Stimulated activated CD4-positive, alpha-beta T cell treated with anti-CD3 and anti-CD28 coated beads, TNF-alpha, amount 100 ng/mL, for 24 hours (primary cell): ENCODE measurements at places on chromosomes 6 and 20.

DNA sequence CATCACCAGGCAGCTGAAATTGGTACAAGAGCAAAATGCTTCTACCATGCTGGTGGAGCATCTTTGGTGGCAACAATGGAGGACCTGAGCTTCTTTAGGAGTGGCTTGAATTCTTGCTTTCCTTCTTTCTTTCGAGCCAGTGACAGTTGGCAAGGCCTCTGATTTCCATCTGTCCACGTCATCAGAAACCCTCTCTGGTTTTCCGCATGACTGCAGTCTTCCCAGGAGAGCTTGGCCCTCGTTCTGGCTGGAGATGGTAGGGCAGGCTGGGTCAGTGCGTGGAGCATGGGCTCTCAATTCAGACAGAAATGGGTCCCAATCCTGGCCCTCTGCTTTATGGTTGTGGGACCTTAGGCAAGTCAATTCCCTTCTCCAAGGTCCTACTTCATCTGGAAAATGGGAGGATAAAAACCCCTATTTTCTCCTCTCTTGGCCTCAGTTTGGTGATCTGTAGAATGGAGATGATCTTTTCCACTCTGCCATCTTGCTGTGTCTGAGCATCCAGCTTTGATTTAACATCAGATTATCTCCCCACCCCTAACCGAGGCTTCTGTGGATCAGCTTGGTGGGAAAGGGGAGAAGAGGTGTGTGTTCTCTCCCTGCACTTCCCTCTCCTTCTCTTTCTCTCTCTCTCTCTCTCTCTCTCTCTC is 3.6 kb upstream of the BPIFB1 start:
- no peak for DNase-seq

DNA sequence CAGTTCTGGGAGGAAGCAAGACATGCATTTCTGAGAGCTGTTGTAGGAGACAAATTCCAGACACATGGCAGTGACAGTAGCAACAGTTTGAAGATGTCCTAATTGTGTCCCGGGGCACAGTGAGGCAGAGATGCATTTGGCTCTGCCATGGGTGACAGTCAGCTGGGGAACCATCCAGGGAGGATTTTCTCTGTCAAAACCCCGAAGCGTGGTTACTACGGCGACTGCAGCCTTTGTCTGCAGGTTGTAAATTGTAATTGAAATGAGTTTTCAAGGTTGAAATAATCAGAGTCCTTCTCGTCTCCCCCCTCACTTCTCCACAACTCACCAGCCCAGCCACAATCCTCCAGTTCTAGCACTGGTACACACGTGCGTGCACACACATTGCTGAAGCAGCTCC is 100.1 kb downstream of the GRM4 start:
- no peak for DNase-seq

DNA sequence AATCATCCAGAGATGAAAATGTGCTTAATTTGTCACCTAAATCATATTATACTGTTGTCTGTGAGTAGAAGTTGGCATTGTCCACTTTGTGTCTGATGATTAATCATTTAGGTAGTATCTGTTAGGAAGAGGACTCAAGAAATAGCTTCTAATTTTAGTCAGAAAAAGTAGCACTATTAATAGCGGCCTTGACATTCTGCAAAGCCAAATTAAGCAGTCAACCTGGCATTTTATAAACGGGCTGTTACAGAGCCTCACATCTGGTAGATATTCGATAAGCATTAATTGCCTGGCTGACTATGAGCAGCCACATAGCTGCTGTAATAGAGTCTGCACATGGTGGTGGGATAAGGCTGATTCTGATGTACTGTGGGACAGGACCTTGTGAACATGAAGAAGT is 99.5 kb downstream of the KLHL32 start:
- DNase-seq: no peak

DNA sequence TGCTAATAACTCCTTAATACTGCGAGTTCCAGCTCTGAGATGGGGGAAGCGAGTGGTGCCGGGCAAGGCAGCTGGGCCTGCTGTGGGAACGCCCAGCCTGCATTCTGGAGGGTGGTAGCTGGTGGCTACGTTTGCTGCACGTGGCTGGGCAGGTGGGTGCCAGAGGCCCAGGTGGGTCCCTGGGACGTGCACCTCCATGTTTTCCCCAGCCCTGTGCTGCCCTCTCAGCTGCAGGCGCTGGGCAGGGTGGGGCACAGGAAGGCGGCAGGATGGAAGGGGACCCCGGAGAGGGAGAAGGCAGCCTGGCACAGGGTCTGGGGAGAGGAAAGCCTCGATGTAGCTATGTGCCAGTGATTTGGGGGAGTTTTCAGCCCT is 388.8 kb downstream of the CDH4 start:
- no peak for DNase-seq

- no peak for DNase-seq
Observed at GRCh38 chr6:16277101-16277981, 39.0 kb downstream of the GMPR start.

GRCh38 chr6:25788305-25788922 is 33.9 kb downstream of the SLC17A4 start:
- DNase-seq: peak; percentile 7

GRCh38 chr6:142746524-142746923 is 198.5 kb downstream of the HIVEP2 start:
- DNase-seq: no peak
